ENCODE measurements at places on chromosomes 12 and 14.

DNA sequence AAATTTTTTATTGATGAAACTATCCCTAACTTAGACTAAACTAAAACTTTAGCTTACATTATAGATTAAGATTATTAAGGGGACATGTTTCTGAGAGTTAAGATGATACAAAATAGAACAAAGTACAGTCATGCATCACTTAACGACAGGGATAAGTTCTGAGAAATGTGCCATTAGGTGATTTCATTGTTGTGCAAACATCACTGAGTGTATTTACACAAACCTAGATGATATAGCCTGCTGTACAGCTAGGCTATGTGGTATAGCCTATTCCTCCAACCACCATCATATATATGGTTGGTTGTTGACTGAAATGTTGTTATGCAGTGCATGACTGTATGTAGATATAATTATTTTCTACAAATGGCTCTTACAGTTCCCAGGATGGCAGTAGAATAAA lies 46.5 kb downstream of the ATP6V1D start:
- no peak for DNase-seq

DNA sequence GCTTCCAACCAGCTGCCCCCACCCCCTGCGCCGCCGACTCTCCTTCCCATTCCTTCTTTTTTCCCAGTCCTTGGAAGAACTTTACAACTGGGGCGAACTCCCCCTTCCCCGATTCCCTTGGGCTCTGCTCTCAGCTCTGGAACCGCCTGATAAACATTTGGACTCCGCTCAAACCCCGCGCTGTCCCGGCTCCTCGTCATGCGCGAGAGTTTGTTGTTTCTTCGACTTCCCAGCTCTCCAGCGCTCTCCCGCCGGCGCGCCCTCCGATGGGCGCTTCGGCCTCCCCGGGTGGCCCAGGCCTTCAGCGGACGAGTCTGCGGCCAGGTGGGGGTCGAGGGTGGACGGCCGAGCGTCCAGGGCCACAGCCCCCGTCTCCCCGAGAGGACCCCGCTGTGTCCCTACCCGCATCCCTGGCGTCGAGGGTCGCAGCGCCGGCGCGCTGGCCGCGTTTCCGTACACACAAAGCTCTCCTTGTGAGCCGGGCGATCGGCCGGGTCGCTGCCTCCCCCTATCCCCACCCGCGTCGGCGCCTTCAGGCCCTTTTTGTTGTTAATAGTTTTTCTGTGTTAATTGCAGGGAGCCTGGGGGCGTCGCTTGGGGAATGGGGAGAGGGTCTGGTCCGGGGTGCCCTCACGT lies 847 bp downstream of the MMP14 start:
- DNase-seq: peak; percentile 91

DNA sequence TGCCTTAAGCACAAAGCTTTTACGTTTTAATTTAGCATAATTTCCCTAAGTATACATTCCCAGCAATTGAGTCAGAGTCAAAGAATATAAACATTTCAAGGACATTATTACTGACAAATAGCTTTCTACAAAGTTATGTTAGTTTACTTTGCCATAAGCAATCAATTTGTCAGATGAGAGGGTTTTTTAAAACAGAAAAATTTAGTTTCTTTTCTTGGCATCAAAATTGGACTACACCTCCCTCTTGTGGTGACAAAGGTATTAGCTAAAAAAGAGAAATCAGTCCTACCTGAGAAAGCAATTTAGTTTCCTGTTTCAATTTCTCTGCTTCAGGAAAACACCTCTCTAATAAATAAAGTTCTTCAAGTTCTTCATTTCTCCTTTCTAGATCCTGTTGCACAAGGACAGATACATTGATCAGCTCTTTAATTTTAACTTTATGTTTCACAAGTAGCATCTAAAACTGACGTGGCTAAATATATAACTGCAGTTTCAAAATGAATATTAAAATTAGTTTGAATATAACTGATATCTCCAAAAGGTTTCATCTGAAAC lies 39.9 kb downstream of the DNAI7 start:
- no peak for DNase-seq

- no peak for DNase-seq
Measured at GRCh38 chr12:103755425-103755824, 85.6 kb downstream of the NT5DC3 start.

- no peak for DNase-seq
Measured at GRCh38 chr12:131434208-131435125, 276.4 kb upstream of the SFSWAP start.

DNA sequence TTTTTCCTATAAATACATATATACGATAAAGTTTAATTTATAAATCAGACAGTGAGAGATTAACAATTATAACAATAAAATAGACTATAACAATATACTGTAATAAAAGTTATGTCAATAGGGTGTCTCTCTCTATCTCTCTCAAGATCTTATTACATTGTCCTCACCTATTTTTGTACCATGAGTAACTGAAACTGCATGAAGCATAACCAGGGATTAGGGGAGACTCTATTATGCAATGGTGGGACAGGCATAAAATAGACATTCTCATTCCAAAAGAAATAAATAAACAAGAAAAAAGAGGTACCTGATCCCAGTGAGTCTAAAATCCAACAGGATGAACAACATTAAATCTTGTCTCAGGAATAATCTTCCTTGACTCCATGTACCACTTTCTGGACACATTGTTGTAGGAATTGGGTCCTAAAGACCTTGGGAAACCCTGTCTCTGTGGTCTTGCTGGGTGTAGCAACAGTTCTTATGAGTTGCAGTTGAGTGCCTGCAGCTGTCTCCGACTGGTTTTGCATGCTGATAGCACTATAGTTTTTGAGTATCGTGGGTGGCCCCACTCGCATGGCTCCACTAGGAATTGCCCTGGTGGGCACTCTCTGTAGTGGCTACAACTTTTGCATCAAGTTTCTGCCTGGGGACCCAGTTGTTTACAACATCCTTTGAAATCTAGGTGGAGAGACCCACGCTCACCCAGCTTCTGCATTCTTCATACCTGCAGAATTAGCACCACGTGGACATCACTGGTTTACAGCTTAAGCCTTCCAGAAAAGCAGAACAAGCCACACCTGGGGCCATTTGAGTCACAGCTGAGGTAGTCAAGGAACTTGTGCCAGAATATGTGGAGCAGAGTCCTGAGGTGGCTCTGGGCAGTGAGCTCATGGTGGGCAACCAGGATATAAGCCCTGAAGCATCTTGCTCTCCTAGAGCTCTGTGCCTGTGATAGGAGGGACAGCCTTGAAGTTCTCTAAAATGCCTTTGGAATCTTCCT lies 204.7 kb downstream of the KITLG start:
- no peak for DNase-seq

DNA sequence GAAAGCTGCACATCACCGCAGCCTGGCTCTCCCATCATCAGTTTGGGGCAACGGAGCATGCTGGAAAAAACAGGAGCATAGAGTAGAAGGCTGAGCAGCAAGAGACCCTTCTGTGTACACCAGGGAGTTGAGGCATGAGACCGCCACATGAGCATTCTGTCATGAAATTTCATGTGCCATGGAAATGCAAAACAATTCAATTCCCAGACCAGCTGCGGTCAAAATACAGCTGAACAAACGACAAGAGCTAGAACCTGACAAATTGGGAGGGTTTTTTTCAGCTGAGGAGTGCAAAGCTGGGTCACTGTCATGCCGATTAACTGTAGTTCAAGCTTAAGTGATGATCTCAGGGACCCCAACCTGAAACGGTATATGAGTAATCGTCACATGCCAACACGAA lies 37.1 kb downstream of the TMEM30B start:
- DNase-seq: no peak

- no peak for DNase-seq
Measured at GRCh38 chr12:47356129-47356700, 276.5 kb upstream of the AMIGO2 start.

- no peak for DNase-seq
Measured at GRCh38 chr12:54684636-54685630, 36.8 kb upstream of the DCD start.

All from right kidney (tissue), 9 donors.